ENCODE measurements at places on chromosomes 7 and 10.

GRCh38 chr7:16774294-16774693 lies 20.7 kb downstream of the TSPAN13 start:
- DNase-seq, result no peak

- no peak for DNase-seq
These were observed 516.1 kb upstream of the MGMT start for GRCh38 chr10:128950916-128951275.

- DNase-seq, result no peak
These were observed 36.7 kb downstream of the TMEM248 start for GRCh38 chr7:66957595-66958290.

DNA sequence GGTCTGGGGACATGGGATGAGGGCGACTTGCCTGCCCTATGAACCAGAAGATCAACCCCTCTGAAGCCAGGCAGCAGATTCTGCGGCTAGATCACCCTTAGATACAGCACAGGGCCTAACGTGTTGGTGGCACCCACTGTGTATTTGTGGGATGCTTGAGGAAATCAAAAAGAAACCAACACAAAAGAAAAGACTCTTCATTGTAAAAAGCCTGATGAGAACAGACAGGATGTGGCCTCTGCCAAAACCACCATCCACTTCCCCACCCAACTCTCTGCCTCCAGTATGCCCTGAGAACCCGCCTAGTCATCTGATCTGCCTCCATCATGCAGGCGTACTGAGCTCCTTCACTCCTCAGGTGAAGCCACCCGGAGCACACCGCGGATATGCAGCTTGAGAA lies 97.2 kb upstream of the INSYN2A start:
- peak; percentile 36 for DNase-seq

- no peak for DNase-seq
These were observed 19.3 kb downstream of the NEURL1 start for GRCh38 chr10:103512591-103513379.

Data from CD4-positive, alpha-beta T cell (primary cell).